NCI-H510A treated with DMSO at 0.1 percent for 48 hours (cell line): ENCODE measurements at places on chromosomes 5 and 9.
A peak's percentile ranks its signal among the peaks of the same experiment; 100 is the strongest.

DNA sequence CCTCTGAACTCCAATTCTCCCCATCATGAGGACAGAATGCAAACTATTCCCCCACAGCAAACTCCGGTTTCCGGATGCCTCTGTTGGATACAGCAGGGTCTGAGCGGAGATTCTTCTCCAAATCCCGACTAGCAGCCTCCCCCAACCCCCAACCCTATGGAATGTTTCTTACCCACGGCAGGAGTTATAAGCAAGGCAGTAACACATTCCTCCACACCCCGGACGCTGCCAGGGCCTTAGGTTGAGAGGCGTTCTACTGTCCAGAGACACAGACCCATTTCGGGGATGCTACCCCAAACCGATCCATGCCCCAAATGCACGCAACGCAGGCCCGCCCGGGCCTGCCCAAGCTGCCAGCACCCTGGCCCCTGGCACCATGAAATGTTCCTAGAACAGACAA, 85.6 kb upstream of the LMX1B start:
- no peak for DNase-seq

- DNase-seq, result no peak
Measured at GRCh38 chr9:137866226-137867141, 11.1 kb upstream of the CACNA1B start.

- DNase-seq, result no peak
Measured at GRCh38 chr9:73847536-73847935, 649.6 kb upstream of the RORB start.

- DNase-seq, result no peak
Measured at GRCh38 chr5:154677921-154678320, 77.3 kb upstream of the LARP1 start.

DNA sequence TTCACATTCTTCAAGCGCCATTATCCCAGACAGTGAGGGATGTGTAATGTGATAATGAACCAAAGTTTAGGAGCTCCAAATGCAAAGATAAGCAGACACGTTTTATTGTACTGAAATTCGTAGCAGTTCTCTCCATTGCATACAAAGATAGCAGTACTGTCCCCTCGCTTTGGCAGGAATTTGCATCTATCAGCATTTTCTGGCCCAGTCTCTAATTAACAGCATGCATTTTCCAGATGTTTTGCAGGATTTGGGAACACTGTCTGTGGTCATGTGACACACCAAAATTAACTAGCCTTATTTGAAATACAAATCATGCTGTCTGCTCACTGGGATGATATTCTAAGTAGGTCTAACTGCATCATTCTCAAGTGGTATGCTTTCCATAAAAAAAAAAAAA, 235.9 kb upstream of the TRPM3 start:
- DNase-seq, result no peak

DNA sequence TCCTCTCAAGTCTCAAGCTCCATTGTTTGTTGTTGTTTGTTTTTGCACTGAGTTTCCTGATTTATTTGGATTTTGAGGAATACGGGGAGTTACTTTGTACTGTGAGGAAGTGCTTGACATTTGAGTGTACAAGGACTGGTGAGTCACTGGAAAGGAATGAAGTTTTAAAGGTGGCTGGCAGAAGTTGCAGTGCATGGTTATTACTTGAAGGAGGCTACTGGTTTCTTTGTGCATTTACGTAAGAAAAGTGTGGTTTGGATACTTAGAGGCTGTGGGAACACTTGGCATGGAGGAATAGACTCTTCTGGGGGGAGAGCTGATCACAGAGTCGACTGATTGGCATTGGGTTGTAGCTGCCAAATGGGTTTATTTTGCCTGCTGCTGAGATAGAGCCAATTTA, 919.0 kb downstream of the TAF11L14 start:
- no peak for DNase-seq

GRCh38 chr9:7782400-7783120, 17.0 kb downstream of the DMAC1 start:
- peak; percentile 17 for DNase-seq

- DNase-seq, result no peak
Measured at GRCh38 chr5:140000332-140000731, 42.8 kb downstream of the NRG2 start.

DNA sequence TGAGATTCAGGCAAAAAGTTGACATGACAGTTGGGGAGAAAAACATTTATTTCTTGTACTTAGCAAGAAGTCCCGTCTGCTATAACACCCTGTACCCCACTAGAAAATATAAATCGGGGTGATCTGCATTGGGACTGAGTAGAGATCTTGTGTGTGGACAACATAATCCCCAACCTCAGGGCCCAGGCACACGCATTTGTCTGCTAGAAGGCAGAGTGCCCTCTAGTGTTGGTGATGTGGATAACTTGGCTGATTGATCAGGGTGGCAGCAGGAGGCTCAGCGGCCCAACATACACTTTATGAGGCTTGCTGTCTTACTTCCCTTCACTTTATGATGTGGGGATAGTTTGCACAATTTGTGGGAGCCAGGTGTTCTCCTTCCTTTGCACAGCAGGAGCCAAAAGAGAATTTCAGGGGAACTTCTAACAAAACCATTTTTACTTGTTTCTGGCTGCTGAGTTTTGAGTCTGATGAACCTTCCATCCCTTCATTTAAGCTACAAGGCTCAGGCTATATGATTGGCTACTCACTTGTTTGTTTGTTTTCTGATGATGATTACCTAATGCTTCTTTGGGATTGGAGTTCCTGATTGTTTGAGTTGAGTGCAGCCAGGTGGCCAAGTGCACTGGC, 263.2 kb downstream of the DMAC1 start:
- DNase-seq, result peak; percentile 29

GRCh38 chr9:70588381-70588780, 173.9 kb upstream of the KLF9 start:
- no peak for DNase-seq

DNA sequence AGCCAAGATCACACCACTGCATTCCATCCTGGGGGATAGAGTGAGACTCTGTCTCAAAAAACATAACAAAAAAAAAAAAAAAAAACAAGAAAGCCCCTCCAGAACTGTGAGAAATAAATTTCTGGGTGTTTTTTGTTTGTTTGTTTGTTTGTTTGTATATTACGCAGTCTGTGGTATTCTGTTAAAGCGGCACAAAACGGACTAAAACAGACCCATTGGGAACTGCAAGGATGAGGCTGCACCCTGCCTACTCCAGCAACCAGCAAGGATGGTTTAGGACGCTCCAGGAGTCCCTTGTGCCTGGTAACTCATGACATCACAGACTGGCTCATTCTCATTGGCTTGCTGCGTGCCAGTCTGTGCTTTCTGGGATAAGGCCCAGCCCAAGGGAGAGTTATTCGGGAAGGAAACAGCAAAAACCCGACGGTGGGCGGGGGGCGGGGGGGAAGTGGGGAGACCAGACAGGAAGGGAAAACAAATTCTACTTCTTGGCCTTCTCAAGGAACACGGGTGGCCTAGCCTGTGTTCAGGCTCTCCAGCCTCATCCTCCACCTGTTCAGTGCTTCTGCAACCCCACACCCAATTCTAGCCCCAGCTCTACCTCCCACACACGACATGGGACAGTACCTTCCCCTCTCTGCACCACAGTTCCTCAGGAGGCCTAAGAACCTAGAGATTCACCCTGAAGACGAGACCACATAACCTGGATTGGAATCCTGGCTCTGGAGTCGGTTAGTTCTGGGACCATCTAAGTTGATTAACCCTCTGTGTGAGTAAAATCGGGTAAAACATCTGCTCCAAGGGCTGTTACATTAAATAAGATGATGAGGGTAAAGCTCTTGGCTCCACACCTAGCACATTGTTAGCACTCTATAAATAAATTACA, 2.8 kb downstream of the CD74 start:
- DNase-seq, result peak; percentile 75

- DNase-seq, result peak; percentile 87
Measured at GRCh38 chr5:149656576-149657182, 73.4 kb upstream of the PPARGC1B start.

DNA sequence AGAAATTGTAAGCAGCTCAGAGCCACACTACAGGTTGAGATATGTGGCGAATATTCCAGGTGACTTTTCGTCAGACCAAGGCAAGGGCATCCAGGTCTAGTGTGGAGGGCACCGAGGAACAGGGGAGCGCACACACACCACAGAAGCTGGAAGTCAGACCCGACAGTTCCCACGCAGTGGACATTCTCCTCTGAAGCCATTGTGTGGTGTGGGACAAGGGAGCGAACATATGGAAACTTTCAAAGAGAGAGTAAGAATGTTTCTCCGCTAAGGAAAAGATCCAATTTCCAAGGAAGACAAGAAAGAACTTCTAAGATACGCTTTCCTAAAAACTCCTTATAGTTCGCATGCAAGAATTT, 141.4 kb upstream of the OTULINL start:
- DNase-seq, result no peak

GRCh38 chr9:87836951-87837705, 45.5 kb upstream of the SPATA31E1 start:
- no peak for DNase-seq

- peak; percentile 36 for DNase-seq
Measured at GRCh38 chr5:149938279-149938678, 6.3 kb downstream of the PDE6A start.

DNA sequence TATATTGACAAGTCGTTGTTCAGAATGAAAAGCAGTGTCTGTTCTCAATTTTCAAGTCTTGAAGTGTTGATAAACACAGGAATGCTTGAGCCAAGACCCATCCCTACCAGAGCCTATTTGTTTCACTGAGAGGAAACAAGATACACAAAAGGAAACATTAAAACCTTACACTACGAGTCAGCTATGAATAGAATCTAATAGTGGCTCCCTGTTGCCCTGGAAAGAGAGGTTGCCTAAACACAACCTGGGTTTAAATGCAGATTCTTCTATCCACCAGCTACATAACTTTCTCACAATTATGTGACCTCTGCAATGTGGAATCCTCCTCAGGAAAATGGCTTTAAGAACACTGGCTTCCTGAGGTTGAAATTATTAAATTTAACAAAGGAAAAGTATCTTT, 29.1 kb upstream of the BNC2 start:
- no peak for DNase-seq

GRCh38 chr5:118249386-118249785, 739.0 kb downstream of the DTWD2 start:
- DNase-seq, result no peak

DNA sequence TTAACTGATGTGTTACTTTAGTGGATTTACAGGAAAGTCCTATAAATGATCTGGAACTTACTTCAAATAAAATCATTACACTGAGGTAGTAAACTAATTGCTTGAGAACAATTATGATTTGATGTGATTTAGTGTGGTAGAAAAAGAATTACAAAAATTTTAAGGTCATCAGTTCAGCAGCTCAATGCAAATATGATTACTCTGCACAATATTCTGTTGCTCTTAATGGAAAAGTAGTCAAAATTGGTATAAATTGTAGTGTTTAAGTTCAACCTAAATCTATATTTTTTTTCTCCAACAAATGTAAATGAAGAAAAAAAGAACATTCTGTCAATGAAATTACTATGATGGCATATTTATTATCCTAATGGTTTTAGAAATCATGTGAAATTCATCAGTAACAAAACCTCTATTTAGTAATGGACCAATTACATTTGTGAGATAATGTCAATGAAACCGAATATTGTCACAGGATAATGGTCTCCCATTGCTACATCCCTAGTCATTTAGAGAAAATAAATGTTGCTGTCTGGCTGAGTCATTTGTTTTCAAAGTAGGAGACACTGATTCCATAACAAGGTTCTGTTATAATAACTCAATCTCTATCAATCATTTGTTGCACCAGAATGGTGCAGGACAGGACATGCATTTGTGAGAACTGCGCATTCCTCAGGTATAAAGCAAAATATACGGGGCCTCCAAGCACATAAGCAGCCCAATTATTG, 177.1 kb downstream of the NFIB start:
- peak; percentile 34 for DNase-seq

DNA sequence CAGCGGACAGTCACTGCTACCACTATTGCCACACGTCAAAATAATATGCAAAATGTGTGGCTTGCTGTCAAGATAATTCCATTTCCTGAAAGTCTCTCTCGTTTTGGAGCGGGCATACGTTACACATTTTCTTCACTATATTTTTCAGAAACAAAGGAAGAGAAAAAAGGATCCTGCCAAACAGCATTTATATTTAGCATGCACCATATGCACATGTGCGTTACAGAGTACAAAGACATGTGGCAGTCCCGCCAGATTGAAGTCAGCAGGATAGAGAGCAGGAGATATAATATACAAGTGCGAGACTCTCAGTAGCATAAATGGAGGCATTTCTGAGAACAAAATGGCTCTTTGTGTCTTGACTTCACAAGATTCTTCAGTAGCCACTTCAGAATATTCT, 221.6 kb upstream of the KIF2A start:
- no peak for DNase-seq

DNA sequence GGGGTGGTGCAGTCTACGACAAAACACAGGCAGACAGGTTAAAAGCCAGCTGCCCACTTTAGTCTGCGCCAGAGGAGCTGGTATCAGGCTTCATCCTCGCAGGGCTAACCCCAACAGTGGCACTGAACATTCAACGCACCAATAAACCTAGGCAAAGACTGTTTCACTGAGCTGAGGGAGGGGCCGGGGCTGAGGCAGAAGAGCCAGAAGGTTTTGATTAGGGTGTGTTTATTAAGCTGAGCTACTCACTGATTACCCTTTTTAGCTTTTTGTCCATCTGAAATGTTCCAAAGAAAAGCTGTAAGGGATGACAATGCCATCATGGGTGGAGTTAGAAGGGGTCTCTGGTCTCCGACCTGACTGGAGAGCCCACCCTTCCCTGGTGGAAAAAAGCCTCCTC, 1.4 kb downstream of the ZMYND19 start:
- no peak for DNase-seq

- no peak for DNase-seq
Measured at GRCh38 chr9:13380903-13381302, 101.4 kb upstream of the MPDZ start.

DNA sequence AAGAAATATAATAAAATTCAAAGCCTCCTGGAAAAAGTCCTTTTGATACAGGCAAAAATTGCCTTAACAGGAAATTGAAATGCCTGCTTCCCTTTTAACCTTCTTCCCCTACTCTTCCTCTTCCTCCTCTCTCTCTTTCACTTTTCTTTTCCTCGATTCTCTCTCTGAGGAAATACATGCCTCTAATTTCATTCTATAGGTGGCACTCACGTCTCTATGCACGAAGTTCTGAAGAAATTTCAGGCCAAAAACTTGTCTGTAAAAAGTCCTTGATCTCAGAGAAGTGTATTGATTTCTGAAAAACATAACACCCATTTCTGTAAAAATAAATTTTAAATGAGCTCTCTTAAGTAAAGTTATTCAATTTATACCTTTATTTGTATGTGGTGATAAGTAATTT, 371.7 kb upstream of the IRX4 start:
- DNase-seq, result no peak

DNA sequence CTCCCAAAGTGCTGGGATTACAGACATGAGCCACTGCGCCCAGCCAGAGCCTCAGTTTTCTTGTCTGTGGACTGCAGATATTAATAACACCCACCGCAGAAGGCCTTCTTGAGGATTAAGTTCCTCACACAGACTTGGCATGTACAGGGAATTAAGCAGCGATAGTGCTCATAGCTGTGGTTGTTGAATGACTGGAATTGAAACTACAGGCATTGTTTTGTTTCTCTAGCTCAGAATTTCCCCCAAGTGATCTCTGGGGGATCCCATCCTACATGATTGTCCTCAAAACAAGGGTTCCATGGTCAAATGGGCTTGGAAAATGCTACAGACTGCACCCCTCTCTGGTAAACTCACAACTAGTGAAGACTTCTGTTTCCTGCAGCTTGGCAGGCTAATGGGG, 44.2 kb upstream of the TDRD7 start:
- no peak for DNase-seq

GRCh38 chr9:38670542-38671371, 49.2 kb downstream of the FAM240B start:
- no peak for DNase-seq
